ENCODE measurements at places on chromosomes 5 and 9. TPM values are rescaled to one million over a fixed set of nuclear protein-coding genes. Genes with fewer than 3 reads are reported as not detected.

GRCh38 chr5:179222246-179223017, 122.8 kb downstream of the ADAMTS2 start:
- DNase-seq, result no peak

Gene OTP
- 8.4 TPM for total RNA-seq

Gene CTXN3
- total RNA-seq, result not detected

- DNase-seq, result no peak
Measured at GRCh38 chr9:99778836-99779235, 42.8 kb upstream of the NR4A3 start.

- DNase-seq, result no peak
Measured at GRCh38 chr9:121852651-121853616, 201.5 kb downstream of the DAB2IP start.

Gene WDR38
- not detected for total RNA-seq

- no peak for DNase-seq
Measured at GRCh38 chr9:3464033-3464638, 61.7 kb downstream of the RFX3 start.

DNA sequence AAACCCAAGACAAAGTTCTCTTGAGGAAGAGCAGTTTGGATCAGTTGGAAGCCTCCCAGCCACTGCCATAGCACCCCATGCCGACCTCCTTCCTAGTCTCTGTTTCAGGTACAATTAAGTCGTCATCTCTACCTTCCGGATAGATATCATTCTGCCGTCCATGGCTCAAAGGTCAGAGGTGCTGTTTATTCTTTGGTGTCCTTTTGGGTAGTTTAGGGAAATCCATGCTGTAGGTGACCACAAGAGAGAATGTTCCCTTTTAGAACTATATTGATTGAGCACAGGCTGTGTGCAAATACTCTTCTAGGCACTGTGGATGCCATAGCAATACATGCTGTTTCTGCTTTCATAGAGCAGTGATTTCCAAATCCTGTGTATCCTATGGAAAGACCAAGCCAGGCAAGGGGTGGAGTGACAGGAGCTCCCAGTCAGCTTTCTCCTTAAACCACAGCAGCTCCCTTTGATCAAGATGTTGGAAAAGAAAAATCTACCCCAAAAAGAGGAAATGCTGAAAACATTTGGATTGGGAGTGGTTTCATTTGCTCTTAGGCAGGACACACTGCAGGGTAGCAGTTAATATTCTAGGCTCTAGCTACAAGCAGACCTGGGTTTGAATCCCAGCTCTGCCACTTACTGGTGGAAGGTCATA, 127.9 kb downstream of the PALM2AKAP2 start:
- DNase-seq, result no peak

Gene ENTPD2
- total RNA-seq, result 2.0 TPM

DNA sequence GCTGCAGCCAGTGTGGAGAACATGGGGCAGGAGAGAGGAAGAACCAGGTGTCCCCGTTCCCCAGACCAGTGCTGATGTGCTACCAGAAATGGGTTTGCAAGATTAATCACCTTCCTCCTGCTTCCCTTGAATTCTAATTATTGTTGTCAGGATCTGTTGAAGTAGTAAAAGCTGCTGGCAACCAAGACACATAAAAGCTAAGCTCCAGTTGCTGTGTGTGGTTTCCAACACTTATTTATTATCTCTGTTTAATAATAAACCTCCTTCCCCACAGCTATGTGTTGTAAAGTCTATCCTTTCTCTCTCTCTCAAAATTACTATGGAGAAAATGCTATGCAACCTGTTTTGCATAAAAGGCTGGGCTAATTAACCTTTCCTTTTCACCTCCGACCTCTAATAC, 2.3 kb upstream of the RETREG1 start:
- DNase-seq, result no peak

Gene LHX3
- total RNA-seq, result not detected

- DNase-seq, result no peak
Measured at GRCh38 chr9:109986521-109986991, 206.6 kb downstream of the PALM2AKAP2 start.

GRCh38 chr5:2281446-2281845, 398.7 kb upstream of the IRX4 start:
- no peak for DNase-seq

GRCh38 chr5:78808818-78809217, 160.2 kb upstream of the LHFPL2 start:
- no peak for DNase-seq

DNA sequence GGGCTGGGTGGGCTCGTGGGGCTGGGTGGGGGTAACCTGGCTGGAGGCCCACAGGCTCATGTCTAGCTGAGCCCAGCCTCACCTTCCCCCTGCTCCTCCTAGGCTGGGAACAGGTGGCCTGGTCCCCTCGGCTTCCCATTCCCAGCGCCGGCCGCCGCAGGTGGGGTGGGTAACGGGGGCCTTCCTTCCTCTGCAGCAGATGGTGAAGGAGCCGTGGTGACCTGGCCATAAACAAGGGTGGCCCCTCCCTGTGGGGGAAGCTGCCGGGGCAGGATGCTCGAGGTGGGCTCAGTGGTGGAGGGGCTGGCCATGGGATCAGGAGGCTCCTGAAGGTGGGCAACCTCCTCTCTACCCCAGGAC, 41.0 kb upstream of the EGFL7 start:
- no peak for DNase-seq

GRCh38 chr5:72624641-72625236, 117.5 kb upstream of the ZNF366 start:
- DNase-seq, result no peak

- DNase-seq, result no peak
Measured at GRCh38 chr5:10735569-10736276, 25.3 kb downstream of the DAP start.

Gene SLC27A6
- not detected for total RNA-seq

Gene SLC25A25
- total RNA-seq, result 14.3 TPM

- no peak for DNase-seq
Measured at GRCh38 chr5:178113141-178113787, at the start of gene N4BP3. TSS of gene N4BP3 (plus strand) at chr5:178113532. CDS start at chr5:178119584, 6,052 bp downstream.

GRCh38 chr5:108379722-108380530, 2.0 kb downstream of the FBXL17 start:
- DNase-seq, result no peak

GRCh38 chr9:15276328-15276938, 30.6 kb downstream of the TTC39B start:
- DNase-seq, result no peak

DNA sequence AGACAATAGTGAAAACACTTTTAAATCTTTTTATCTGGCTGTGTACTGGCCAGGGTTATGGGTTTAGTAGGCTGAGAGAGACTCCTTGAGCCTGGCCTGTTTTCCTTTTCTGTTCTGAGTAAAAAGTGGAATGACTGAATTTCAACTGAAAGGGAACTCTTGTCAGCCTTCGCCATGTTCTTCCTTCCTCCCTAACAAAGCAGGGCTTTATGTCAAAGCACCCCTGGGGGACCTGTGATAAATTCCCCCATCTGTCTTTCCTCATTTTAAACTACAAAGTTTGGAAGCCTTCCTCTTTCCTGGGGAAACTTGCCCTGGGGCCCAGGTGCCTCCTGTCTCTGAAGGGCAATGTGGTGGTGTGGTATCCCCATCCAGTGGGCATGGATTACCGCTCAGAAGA, 29.7 kb downstream of the LARP1 start:
- DNase-seq, result no peak

DNA sequence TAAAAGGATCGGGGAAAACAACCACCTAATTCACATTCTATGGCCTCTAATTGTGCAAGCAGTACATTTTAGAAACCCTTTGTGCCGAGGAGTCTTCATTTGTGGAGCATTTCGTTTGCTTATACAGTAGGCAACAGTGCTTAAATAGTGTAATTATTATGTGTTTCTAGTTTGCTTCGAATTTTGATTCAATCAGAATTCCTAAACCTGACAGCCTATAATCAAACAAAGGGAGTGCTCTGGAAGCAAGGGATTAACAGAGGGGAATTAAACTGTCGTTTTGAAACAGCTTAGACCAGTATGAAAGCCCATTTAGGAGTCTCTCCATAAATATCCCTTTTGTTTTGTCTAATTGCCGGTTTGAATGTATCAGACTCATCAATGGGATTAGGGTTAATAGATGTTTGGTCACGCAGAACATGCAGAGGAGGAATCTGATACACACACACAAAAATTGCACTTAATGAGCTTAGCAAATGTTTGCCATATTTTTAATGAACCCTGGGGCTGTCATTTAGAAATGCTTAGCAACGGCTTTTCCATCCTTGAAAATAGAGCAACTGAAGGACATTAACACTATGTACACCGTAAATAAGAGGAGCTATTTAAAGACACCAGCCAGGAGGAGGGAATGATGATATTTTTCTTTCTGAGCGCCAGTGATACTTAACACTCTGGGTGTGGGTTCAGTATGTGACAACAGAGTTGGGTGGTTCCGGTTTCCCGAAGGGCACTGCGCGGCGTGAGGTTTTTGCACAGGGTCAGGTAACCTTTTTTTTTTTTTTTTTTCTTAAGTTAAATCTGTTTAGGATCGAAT, 404.7 kb downstream of the TLE4 start:
- no peak for DNase-seq

- DNase-seq, result no peak
Measured at GRCh38 chr5:167406513-167406912, 884.9 kb upstream of the WWC1 start.

- no peak for DNase-seq
Measured at GRCh38 chr5:172425402-172425801, 28.9 kb downstream of the SH3PXD2B start.

DNA sequence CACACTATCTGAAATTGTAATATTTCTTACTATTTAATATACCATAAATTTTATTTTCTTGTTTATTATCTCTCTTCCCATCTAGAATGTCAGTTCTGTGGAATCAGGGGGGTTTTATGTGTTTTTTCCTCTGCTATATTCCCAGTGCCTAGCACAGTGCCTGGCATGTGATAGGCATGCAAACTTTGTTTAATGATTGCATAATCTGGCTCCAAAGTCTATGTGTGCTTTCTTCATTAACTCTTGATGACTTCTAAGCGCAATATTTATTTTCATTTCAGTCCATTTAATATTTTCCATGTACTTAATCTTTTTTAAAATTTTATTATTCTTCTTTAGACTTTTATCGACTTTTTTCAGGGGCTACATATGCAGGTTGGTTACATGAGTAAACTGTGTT, 60.4 kb upstream of the CDK5RAP2 start:
- no peak for DNase-seq

Gene IL17B
- total RNA-seq, result not detected

Gene CPLANE1
- 7.4 TPM for total RNA-seq

GRCh38 chr5:63613442-63613841, 348.8 kb downstream of the HTR1A start:
- no peak for DNase-seq

GRCh38 chr5:139061856-139062255, 136.3 kb downstream of the SIL1 start:
- DNase-seq, result no peak

DNA sequence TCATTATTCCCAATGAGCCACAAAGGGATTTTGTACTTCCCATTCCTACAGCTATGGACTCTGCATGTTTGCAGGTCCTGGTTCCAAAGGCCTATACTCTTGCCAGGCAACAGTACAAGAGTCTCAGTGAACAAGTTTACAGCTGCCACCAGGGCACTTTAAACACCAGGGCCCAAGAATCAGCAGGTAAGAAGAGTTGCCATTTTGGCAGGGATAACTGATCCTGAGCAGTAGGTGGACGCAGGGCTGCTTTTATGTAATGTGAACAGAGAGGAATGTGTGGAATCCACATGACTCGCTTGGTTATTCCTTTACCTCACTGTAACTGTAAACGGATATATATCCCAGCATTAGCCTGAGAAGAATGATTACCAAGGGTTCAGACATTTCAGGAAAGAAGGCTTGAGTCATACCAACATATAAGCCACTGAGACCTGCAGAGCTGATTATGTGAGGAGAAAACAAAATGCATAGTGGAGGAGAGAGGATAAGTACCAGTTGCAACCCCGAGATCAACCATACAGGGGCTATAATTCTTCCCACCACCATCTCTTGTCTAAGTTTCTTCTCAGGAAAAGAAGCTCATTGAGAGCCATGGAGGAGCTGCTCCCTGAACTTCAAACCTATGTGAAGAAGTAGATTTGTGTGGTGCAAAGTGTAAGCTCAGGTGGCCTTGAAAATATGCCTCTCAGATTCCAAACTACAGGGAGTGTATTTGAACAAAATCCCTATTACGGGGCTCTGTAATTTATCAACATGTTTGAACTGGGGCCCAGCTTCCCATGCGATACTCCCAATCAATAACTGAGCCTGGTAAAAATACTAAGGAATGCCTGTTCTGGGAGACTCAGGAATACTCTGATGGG, 24.6 kb downstream of the RAPGEF6 start:
- DNase-seq, result no peak
